ENCODE measurements at places on chromosomes 12 and 14. TPM values are rescaled to one million over a fixed set of nuclear protein-coding genes. Genes with fewer than 3 reads are reported as not detected.

- DNase-seq: no peak
Observed at GRCh38 chr12:6912164-6912935, 2.0 kb upstream of the ENO2 start.

GRCh38 chr14:98252820-98253219 is 1019.2 kb downstream of the BCL11B start:
- no peak for DNase-seq

DNA sequence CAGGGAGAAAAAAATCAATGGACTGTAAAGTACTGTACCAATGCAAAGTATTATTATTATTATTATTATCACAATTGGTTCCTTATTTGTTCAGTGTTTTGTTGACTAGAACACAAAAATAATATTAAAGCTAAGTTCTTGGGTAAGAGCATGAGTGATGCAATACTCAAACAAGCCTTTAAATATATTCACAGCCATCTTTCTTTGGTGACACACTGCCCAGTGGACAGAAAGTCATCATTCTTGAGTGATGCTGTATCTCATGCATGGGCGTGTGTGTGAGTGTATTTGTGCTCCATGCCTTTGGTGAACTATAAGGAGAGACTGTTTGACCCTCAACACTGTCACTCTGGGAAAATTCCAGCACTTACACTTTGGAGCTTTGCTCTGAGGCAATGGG is 93.6 kb downstream of the KCNK10 start:
- DNase-seq: no peak

- peak; percentile 93 for DNase-seq
Observed at GRCh38 chr14:67622675-67623074, 3.0 kb downstream of the ARG2 start.

DNA sequence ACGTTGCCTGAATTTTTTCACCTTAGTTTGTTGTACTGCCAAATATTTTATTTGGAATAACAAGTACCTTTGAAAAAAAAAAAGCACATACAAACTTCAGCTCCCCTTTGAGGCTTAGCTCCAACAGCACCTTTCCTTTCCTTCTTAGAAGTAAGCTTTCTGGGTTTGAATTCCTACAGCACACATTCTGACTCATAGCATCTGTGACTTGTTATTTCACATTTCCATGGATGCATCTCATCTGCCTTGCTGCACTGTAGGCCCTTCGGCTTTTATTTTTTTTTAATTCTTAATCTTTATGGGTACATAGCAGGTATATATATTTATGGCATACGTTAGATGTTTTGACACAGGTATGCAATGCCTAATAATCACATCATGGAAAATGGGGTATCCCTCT is 7.2 kb downstream of the LGALS3 start:
- no peak for DNase-seq

- DNase-seq: no peak
Observed at GRCh38 chr14:75497191-75497590, 25.1 kb upstream of the BATF start.

DNA sequence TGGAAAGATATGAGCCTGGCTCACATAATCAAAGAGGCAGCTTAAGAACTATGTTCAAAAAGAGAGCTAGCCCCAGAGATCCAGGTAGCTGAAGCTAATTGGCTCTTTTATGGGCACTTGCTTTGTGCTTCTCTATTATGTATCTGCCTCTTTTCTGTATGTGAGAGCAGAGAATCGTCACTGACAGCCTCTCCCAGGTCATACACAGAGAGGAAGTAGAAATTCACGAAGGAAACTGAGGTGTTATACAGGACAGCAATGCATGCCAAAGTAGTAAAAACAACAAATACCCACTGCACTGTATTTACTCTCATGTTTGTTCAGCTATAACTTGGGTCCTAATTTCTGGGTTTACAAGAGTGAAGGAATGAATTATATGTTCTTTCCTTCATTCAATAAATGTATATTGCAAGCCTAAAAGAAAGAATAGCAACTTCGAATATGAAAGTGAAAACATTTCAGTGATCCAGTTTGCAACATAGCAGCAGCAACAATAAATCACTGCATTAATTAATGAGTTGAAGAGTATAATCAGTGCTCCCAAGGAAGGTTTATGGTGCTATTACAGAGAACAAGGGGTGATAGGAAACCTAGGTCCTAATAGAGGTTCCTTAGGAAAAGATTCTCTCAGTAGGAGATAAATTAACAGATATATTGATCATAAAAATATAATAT is 47.1 kb upstream of the ATXN7L3B start:
- DNase-seq: no peak

Gene FAM186B
- 0.33 TPM for total RNA-seq

DNA sequence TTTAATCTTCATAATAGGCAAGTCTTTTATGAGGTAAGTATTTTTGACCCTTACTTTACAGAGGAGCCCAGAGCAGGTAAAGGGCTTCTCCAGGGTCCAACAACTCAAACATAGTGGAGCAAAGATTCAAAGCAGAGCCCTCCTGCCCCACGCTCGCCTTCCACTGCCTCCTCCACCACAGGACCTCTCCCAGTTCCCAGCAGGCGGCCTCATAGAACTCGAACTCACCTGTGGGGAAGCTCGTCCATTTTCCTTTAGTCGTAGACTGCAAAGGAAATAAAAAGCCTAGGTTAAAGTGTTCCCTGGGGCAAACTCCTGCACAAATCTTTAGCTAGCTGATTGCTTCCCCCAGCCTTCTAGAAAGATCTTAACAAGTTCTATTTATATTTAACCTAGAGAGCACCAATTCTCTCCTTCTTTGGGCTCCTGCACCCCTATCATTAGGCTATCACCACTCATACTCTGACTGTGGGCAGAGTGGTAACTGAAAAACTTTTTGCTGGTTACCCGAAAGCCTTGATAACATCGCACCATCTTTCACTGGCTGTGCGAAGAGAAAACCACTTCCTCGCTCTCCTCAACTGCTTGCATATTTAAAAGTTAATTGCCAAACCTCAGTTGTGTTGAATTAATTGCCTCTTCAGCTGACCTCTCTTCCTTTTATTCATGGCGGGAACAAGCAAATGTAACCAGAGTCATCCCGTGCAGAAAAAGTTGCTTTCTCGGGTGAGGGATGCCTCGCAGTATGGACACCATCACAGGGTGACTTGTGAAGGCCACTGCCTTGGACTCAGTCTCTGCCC is 299.6 kb downstream of the DPF3 start:
- no peak for DNase-seq

GRCh38 chr14:69501423-69501838 is 16.9 kb downstream of the PLEKHD1 start:
- no peak for DNase-seq

- DNase-seq: no peak
Observed at GRCh38 chr12:103748002-103748401, 93.0 kb downstream of the NT5DC3 start.

GRCh38 chr12:90280564-90281058 is 572.0 kb upstream of the ATP2B1 start:
- DNase-seq: peak; percentile 51

GRCh38 chr14:30710876-30711275 is 88.8 kb downstream of the SCFD1 start:
- DNase-seq: no peak

- no peak for DNase-seq
Observed at GRCh38 chr14:94890785-94891184, 120.9 kb upstream of the GSC start.

Gene LALBA
- not detected for total RNA-seq

- DNase-seq: no peak
Observed at GRCh38 chr14:93744176-93744575, 44.1 kb downstream of the PRIMA1 start.

DNA sequence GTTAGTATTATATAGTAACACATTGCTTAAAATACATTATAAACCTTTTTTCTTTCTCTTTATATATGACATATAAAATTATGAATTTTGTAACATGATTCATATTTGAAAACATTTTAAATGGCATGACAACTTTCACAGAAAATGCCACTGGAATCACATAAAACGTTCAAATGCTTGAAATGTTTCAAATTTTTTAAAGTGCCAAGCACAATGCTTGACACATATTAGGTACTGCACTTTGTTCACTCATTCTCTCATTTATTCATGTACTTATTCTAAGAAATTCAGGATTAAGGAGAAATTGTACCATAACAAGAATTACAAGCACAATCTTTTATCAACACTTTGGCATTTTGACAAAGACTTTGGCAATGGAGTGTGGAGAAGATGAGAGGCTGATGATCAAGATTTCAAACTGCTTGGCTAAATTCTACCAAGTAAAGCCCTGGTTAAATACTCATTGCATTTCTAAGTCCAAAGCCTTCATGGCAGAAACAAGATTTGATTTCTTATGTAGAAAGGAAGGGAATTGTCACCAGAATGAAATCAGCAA is 232.2 kb downstream of the C12orf50 start:
- DNase-seq: no peak

GRCh38 chr14:71130491-71131179 is 223.4 kb downstream of the PCNX1 start:
- peak; percentile 70 for DNase-seq

GRCh38 chr12:89038831-89039512 is 313.3 kb downstream of the DUSP6 start:
- no peak for DNase-seq

DNA sequence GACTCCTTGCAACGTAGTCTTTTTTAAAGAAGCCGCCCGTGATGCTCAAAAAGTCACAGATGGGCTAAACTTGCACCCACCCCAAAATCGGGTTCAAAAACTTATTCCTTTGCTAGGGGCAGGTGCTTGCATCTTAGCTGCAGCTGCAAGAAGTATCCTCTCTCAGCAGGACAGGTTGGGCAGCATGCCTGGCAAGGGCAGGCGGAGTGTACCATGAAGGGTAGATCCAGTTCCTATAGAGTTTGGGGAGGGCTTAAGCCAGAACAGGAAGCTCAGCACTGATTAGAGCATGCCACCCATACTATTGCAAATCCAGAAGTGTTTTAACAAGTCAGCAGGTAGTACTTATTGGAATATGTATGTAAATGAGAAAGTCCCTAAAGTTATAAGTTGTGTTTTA is 48.7 kb downstream of the CPM start:
- DNase-seq: no peak

- DNase-seq: no peak
Observed at GRCh38 chr14:104016873-104017650, 68.4 kb upstream of the ASPG start.

DNA sequence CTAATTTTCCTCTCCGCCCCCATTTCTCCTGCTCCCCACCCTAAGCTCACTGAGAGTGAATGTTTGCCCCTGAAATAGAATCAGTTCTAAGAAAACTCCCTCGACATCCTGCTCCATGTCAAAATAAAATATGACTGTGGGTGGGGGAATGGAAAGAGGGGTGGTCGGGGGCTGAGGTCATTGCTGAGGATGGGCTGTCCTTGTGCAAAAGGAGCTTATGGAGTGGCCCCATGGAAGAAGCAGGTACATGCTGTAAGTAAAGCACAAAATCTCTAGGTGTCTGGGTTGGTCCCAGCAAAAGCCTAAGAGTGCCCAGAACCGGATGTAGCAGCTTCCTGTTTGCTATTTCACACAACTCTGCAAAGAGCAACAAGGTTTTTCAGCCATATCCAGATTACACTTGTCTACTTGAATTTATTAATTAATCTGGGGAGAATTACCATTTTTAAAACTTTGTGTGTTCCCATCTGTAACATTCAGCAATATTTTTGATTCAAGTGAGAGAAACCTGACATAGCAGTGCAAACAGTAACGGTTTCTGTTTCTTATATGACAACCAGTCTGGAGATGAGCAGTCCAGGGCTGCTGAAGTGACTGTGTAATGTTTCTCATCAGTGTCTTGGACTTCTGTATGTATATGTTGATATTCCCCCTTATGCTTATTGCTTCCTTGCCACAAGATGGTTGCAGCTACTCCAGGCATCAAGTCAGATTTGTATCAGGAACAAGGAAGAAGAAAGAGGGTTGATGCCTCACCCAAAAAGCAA is 40.4 kb upstream of the GZMB start:
- no peak for DNase-seq

Gene KRT7
- total RNA-seq: 420 TPM

GRCh38 chr14:75381642-75382041 is 46.2 kb upstream of the JDP2 start:
- DNase-seq: no peak

Gene PTPN6
- total RNA-seq: 1.8 TPM

DNA sequence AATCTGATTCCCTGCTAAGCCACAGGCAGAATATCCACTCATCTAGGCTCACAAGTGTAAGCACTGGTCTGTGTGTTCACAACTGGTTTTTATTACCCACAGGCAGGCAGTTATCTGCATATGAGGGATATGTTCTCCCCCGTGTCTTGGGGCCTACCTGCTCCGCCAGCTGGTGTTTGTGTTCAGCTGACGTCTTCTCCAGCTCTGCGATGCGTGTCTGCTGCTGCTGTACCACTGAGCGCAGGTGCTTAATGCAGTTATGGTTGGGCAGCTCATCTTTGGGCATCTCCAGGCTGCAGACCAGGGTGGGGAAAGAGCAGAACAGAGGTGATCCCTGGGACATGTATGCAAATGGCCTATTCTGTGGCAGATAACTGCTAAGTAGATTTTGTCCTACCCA is 13.7 kb downstream of the RNF41 start:
- DNase-seq: no peak

GRCh38 chr12:132384916-132385774 is 55.8 kb upstream of the GALNT9 start:
- DNase-seq: no peak
